ENCODE measurements at places on chromosomes 4 and X.

DNA sequence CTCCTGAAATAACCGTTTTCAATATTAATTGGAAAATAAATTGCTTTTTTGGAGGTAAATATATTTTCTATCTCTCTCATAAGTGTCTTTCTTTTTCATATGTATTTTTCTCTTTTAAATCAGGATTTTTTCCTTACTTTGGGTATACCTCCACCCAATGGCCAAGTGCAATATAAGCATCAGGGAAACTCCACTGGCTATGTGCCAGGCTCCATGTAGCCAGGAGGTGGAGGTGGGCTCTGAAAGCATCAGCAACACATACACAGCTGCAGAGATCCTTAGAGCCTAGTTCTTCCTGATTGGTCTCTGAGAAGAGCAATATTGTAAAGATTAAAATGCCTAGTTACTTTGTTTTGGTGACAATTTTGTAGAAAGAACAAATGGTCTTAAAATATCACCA is 3.4 kb downstream of the GABRA2 start:
- no peak for DNase-seq

- peak; percentile 35 for DNase-seq
Observed at GRCh38 chr4:151228189-151229119, 48.5 kb upstream of the PRSS48 start.

DNA sequence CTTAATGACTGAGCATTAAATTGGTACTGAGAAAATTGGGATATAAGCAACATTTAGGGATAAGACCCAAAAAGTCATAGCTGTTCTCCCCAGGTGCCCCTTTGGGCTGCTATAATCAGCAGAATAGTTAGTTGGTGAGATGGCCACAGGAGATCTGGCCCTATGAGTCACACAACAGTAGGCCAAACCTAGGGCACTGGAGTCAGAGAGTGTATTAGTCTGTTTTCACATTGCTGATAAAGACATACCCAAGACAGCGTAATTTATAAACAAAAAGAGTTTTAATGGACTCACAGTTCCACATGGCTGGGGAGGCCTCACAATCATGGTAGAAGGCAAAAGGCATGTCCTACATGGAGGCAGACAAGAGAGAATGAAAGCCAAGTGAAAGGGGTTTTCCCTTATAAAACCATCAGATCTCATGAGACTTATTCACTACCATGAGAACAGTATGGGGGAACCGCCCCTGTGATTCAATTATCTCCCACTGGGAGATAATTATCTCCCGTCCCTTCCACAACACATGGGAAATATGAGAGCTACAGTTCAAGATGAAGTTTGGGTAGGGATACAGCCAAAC is 338.3 kb upstream of the NR3C2 start:
- DNase-seq: no peak

DNA sequence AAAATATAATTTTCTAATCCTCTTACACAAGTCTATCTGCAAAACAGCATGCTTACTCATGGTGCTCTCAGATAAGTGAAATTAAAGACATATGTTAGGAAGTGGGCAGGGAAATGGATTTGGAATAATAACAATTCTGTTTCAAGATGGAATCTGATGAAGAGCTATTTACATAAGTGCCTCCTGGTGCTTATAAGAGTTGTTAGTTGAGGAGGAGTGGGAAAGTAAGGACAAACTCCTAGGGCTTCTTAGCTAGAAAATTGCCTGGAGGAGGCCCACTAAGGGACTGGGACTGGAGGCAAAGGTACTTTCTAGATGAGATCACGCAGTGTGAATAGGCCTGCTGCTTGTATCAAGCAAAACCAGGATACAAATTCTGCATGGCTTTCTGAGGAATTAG is 939.8 kb downstream of the GLUD2 start:
- no peak for DNase-seq

- no peak for DNase-seq
Observed at GRCh38 chrX:41518841-41519220, 71.7 kb downstream of the NYX start.

DNA sequence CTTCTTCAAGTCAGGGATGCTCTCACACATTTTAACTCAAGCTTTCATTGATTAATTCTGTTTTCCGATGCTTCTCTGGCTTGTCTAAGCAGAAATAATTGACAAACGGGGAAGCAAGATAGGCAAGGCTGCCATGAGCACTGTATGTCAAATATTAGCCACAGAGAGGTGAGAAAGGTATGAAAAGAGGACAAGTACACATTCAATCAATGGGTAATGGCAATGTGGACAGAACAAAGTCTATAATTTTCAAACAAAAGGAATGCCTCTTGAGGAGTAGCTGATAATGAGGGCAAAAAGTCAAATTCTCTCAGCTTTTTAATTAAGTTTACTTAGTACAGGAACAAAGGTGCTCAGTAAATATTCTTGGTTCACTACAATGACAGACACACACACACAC is 19.6 kb downstream of the COX7B2 start:
- no peak for DNase-seq

DNA sequence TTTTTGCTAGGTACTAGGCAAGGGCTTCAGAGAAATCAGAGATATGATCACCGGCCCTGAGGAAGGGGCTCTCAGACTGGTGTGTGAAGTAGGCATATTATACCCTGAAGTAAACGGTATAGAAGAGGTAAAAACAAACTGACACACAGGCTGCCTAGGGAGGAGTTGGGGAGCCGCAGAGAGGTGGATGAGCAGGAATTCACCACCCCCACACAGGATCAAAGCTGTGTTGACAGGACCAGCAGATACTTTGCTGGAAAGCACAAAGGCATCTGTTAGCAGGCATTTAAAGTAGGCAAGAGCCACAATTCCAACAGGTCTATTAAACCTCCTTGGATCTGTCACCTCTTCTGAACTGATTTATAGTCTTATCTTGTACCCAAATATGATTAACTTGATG is 71.8 kb upstream of the GPR34 start:
- no peak for DNase-seq

DNA sequence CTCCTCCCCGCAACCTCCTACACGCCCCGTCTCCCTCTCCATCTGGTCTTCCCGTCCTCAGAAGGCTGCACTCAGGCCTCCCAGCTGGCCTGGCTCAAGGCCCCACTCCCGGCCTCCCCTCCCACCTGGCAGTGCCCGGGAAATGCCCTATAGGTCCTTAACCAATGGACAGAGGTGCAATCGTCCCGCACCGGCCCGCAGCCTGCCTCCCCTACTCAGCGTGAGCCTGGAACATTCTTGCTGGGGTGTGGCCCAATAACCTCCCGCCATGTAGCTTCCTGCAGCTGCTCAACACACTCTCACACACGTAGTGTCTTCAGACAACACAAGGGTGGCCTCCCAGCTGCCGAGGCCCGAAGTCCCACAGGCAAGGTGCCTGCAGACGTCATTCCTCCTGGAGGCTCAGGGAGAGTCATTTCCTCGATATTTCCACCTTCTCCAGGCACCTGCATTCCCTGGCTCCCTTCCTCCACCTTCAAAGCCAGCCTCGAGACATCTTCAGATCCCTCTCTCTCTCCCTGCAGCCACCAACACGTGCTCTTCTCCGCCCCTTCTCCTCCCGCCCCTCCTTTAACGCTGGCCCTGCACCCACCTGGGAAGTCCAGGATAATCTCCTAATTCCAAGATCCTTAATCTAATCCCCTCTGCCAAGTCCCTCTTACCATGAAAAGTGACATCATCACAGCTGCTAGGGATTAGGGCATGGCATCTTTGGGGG is 56.2 kb downstream of the ADRA2C start:
- no peak for DNase-seq

- DNase-seq: no peak
Observed at GRCh38 chr4:76246025-76246424, 5.5 kb upstream of the FAM47E start.

DNA sequence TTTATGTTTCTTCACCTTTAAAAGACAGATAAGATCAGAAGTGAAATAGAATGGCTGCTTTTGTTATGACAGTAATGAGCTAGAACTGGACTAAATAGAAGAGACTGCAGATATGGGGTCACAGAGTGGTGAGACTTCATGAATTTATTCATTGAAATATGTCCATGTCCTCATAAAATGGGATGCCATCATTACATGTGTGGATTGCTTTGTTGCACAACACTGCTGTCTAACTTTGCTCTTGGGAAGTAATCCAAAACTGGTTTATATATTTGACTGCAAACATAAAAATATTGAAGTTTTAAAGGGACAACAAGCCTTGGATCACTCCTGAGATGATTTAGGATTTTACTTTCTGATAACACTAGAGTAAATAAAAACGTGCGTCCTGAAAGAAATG is 209.2 kb upstream of the FAT4 start:
- no peak for DNase-seq

DNA sequence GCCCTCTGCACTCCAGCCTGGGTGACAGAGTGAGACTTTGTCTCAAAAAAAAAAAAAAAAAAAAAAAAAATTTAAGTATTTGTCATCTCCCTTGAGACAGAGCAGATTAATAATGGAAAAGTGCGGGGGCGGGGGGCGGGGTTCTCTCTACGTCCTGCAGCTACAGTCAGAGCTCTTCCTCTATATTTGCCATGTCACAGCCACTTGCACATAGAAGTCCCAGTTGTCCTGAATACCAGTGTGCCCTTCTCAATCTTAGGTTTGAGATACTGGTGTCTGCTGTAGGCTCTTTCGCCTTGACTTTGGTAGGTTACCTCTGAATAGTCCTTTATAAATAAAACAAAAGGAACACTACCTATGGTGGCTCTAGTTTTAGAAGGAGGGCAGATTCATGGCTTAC is 237.8 kb upstream of the PGRMC2 start:
- no peak for DNase-seq
